SK-N-MC (cell line): ENCODE measurements at places on chromosomes 5 and 9.

DNA sequence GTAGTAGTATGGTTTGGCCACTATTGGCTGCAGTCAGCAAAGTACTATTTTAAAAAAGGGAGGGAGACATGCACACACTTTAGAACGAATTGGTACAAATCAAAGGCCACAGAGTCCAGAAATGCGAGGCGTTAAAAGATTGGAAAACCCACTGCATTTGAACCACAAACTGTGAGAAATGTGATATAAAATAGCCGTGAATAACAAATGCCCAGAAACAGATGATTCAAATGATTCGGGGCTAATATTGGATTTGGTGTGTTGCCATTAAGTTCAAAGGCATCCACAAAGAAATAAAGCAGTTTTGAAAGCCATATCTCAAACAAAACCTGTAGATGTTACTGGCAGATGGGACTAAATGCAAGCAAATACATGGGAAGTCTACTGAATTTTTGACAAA, 140.9 kb upstream of the HMHB1 start:
- no peak for DNase-seq

DNA sequence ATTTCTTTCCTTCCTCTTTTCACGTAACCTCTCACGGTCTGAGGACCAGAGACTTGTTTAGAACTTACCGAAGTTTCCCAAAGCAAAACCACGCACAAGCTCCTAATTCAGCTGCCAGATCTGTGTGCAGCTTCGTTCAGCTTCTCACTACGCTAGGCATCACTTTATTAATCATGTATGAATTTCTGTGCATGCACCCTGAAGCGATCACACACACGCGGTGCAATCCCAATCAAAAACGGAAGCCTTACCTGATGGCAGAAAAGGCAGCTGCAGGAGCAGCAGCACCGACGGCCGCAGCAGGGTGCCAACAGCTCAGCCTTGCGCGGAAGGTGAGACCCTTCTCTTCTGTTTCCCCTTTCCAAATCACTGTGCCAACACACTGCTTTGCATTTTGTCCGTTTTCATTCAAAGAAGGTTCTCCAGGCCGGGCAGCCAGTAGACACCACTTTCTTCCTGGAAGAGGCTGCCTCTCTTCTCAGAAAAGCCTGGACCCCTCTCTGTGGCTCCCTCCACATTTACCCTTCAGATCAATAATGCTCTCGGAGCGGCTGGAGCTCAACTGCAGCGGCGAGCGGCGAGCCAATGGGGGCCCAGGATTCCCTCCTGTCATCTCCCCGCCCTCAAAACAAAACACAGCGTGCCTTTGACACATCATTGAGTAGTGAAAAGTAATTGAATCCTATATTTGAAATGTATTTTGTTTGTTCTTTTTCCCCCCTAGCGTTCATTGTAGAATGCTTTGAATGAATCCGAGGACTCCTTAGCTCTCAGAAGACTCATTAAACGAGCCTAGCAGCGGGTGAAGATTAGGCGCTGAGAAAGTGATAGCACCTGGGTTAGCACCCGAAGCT, at the start of gene CDH12:
TSS of gene CDH12 (minus strand) at position 538 of the 854 bp plus-strand sequence.
- no peak for DNase-seq

DNA sequence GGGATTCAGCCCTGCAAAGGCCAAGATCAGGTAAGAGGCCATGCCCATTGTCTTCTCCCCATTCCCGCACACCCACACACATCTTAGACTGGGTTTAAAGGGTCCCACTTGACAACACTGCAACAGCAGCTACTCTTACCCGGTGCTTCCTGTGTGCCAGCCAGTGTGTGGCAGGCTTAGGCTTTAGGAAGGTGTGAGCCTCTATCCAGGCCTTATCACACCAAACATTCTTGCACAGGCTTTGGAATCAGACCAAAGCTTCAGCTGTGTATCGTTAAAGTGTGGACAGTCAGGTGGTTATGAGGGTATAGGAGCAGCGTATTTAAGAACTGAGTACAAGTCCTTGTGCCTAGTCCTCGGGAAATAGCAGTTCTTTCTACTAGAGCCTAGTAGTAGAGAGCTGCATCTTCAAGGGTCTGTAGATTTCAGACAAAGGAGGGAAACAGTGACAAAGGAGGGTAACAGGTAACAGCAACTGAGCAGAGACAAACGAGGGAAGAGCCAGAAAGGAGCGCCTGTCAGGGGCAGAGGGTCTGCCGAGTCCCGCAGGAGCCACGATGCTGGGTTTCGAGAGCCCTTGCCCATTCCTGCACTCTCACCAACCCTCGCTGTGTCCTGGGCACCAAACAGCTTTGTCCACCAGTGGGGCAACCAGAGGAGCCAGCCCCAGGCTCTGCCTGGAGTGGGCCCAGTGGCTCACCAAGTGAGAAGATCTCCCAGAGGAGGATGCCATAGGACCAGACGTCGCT, 30.9 kb downstream of the CSF1R start:
- no peak for DNase-seq

- DNase-seq: no peak
Measured at GRCh38 chr5:153425914-153426313, 64.6 kb upstream of the GRIA1 start.

GRCh38 chr5:170518277-170518676, 14.5 kb downstream of the KCNIP1 start:
- DNase-seq: no peak

DNA sequence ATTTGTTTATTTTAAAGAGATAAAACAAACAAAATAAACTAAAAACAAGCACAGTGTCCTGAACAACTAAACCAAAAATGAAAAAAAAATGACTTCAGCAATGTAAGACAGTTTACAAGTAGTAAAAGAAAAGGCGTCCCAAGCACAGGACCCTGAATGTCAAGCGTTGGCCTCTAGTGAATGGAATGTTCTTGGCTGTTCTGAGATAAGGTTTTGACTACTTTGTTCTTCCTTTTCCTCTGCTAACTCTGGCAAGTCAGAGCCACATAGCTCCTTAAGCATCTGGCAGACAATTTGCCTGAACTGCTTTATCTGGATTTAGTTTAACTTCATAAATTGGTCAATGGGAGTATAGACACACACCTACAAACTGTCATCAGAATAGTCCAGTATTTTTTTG, 655.2 kb downstream of the ANXA1 start:
- DNase-seq: no peak

- DNase-seq: peak; percentile 34
Measured at GRCh38 chr5:64612344-64612961, 77.8 kb upstream of the SHISAL2B start.

GRCh38 chr5:120388016-120388781, 75.9 kb upstream of the PRR16 start:
- peak; percentile 48 for DNase-seq

- no peak for DNase-seq
Measured at GRCh38 chr5:61301341-61302199, 30.5 kb upstream of the ZSWIM6 start.

GRCh38 chr9:114504341-114505186, 709 bp downstream of the WHRN start:
- DNase-seq: no peak

DNA sequence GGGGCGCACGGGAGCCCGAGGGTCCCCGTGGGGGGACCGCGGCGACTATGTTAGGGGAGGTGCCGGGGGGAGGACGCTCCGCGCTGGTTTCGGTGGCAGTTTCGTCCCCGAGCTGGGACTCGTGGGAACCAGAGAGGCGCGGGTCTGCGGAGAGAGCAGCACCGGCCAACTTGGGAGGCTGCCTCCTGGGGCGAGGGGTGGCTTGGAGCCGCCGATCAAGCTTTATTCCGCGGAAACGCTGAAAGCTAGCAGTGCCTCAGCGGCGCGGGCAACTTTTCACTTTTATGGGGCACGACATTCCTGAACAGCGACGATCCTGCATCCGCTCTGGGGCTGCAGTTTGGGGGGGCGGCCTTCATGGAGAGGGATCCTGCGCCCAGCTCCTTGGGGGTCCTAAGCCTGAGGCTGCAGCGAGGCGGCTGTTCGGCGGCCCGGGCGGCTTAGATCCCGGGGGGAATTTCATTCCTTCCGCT, 369 bp downstream of the OCLN start:
- no peak for DNase-seq
